ENCODE measurements at places on chromosomes 5 and 9. TPM values are rescaled to one million over a fixed set of nuclear protein-coding genes. Genes with fewer than 3 reads are reported as not detected.

Gene CCL27
- total RNA-seq = 0.59 TPM

Gene NR5A1
- total RNA-seq = not detected

Gene DOCK2
- total RNA-seq = 5.4 TPM

Gene EGFLAM
- 1.3 TPM for total RNA-seq

Gene TAF1L
- not detected for total RNA-seq

Gene PCDHGA7
- total RNA-seq = 4.2 TPM

Gene HTR1A
- not detected for total RNA-seq

Gene BTNL8
- not detected for total RNA-seq

Gene CCL28
- total RNA-seq = 1.5 TPM

Gene POLR3G
- 16.3 TPM for total RNA-seq

Gene ADCY2
- not detected for total RNA-seq

Gene SUB1
- total RNA-seq = 186 TPM

Gene LRRC14B
- total RNA-seq = not detected

Gene ATP10B
- total RNA-seq = not detected

Gene NME5
- total RNA-seq = 2.0 TPM

Gene RXRA
- total RNA-seq = 12.4 TPM

Gene FSTL4
- not detected for total RNA-seq

Gene CYFIP2
- total RNA-seq = 18.7 TPM

Gene TAS2R1
- not detected for total RNA-seq

Gene TAF11L5
- not detected for total RNA-seq

Gene DBH
- not detected for total RNA-seq

Gene IL3
- total RNA-seq = not detected

Gene ISCA1
- 18.9 TPM for total RNA-seq

Gene LCN6
- not detected for total RNA-seq

Gene FGF10
- total RNA-seq = not detected

Gene FBP2
- total RNA-seq = not detected

Gene RNF224
- total RNA-seq = not detected

Gene GPR150
- under 0.01 TPM for total RNA-seq

Gene CLIC3
- total RNA-seq = 3.3 TPM

Gene GABBR2
- 0.89 TPM for total RNA-seq

Gene ANXA2R
- total RNA-seq = 1.2 TPM

Gene MRNIP
- 14.5 TPM for total RNA-seq

Gene FAM153A
- total RNA-seq = not detected

Gene ADRB2
- total RNA-seq = 0.18 TPM

Gene CDH9
- total RNA-seq = 0.59 TPM

Gene PCDHGA10
- 8.6 TPM for total RNA-seq

Gene LCN15
- not detected for total RNA-seq

Gene TMEM171
- total RNA-seq = 1.8 TPM

Gene PCDHA13
- total RNA-seq = not detected

Gene PLPP7
- 6.1 TPM for total RNA-seq

Gene CTSL
- total RNA-seq = 349 TPM

All from smooth muscle cell of the umbilical artery (primary cell).